ENCODE measurements at places on chromosomes 13 and 19.

- DNase-seq: no peak
Measured at GRCh38 chr19:28669804-28670203, 543.1 kb downstream of the UQCRFS1 start.

DNA sequence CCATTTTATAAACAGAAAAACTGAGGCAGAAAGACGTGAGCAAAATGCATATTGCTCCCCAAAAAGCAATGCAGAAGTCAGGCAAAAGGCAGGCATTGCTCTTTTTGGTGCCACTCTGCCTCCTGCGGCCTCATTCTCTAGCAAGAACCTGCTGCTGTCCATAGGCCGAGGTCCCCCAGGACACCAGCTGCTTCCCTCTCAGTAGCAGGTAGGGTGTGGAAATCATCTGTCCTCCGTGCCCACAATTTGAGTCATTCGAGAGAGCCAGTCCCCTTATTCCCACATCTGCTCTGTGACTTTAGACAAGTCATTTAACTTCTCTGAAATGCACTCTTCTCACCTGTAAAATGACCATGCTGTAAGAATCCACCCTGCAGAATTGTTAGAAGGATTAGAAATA, 50.0 kb downstream of the TNFRSF19 start:
- DNase-seq: no peak

- DNase-seq: no peak
Measured at GRCh38 chr19:18532168-18532890, 10.5 kb upstream of the ELL start.

GRCh38 chr13:38661010-38661675, 25.7 kb upstream of the FREM2 start:
- peak; percentile 10 for DNase-seq

GRCh38 chr19:16084067-16084685, 7.9 kb downstream of the TPM4 start:
- DNase-seq: no peak

DNA sequence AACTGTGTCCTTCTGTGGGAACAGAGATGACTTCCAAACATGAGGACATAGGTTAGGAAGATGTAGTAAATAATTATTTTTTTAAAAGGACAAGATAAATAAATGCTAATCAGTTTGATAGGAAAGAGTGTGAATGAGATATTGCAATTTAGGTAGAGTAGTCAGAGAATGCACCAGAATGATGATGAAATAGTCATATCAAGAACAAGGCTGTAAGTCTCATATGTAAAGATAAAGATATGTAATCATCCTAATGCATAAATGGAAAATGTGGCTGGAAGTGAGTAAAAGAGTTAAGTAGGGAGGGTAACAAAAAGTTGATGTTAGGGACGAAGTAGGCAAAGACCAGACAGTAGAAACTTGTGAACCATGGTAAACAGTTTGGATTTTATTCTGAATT, 1041.7 kb upstream of the MIR17HG start:
- DNase-seq: no peak

GRCh38 chr13:71924931-71925330, 57.9 kb upstream of the DACH1 start:
- DNase-seq: no peak

GRCh38 chr13:27496536-27497273, 46.3 kb upstream of the MTIF3 start:
- DNase-seq: no peak

DNA sequence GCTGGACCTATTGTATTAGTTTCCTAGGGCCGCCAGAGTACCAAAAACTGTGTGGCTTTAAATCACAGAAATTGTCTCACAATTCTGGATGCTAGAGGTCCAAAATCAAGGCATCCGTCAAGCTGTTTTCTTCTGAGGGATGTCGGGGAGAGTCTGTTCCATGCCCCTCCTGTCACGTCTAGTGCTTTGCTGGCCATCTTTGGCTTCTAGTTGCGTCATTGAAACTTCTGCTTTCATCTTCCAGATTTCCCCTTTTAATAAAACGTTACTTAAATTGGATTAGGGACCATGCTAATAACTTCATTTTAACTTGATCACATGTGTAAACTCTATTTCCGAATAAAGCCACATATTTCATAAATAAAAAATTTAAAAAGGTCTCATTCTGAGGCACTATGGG, 47.5 kb downstream of the TRPM4 start:
- DNase-seq: no peak

GRCh38 chr13:51997641-51998330, 13.5 kb downstream of the ATP7B start:
- peak; percentile 43 for DNase-seq

- DNase-seq: peak; percentile 15
Measured at GRCh38 chr19:23345838-23346237, 49.4 kb downstream of the ZNF91 start.

GRCh38 chr13:93797463-93797862, 570.9 kb downstream of the GPC6 start:
- DNase-seq: no peak

- DNase-seq: peak; percentile 70
Measured at GRCh38 chr19:41753159-41753558, 2.2 kb upstream of the CEACAM6 start.

GRCh38 chr13:43388282-43389034, 365.1 kb downstream of the DNAJC15 start:
- no peak for DNase-seq

- no peak for DNase-seq
Measured at GRCh38 chr13:80082396-80083080, 258.4 kb downstream of the SPRY2 start.

DNA sequence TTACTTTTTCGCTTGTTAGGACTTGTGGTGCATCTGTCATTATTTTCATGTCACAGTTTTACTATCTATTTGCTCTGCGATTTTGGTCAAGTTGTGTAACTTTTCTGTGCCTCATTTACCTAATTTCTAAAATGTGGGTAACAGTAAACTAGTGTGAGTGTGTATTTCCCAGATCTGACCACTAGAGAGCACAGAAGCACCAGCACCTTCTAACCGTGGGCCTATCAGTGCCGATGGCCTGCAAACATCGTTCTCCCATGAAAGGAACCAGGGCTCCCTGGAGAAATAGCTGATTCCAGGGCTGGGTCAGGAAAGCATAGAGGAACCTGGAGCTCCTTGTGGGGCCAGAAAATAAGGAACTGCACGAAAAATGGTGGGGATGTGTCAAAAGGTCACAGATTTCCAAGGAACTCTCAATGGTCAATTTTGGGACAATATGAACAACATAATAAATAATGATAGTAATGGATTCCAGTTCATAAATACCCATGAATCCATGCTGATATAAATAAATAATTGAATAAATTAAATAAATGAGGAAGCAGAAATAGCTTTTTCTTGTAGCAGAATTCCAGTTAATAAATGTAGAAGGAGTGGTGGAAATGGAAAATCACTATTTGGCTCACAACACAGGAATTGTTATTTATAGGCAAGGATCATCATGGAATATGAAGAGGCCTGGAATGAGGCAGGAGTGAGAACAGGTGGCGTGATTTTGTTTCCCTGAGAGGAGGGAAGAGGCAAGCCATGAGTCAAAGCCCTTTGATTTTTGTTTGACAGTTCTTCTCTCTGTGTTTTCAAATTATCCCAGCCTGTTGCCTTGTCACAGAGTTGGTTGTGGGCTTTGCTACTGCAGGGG, 31.1 kb downstream of the CEACAM8 start:
- peak; percentile 59 for DNase-seq

GRCh38 chr13:29722415-29722814, 126.9 kb upstream of the SLC7A1 start:
- no peak for DNase-seq

DNA sequence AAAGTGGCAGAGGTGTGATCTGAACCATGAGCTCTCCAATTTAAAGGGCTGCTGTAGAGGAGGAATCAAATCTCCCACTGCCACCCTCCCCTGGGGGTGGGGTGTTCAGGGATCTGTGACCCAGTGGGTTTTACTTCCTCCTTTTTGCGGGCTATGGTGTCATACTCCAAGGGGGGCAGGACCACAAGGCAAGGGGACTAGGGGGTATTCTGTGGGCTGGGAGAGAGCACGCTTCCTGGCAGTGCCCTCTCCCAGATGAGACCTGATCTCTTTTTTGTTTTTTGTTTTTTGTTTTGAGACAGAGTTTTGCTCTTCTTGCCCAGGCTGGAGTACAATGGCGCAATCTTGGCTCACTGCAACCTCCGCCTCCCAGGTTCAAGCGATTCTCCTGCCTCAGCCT, 10.3 kb downstream of the PLD3 start:
- DNase-seq: peak; percentile 69

DNA sequence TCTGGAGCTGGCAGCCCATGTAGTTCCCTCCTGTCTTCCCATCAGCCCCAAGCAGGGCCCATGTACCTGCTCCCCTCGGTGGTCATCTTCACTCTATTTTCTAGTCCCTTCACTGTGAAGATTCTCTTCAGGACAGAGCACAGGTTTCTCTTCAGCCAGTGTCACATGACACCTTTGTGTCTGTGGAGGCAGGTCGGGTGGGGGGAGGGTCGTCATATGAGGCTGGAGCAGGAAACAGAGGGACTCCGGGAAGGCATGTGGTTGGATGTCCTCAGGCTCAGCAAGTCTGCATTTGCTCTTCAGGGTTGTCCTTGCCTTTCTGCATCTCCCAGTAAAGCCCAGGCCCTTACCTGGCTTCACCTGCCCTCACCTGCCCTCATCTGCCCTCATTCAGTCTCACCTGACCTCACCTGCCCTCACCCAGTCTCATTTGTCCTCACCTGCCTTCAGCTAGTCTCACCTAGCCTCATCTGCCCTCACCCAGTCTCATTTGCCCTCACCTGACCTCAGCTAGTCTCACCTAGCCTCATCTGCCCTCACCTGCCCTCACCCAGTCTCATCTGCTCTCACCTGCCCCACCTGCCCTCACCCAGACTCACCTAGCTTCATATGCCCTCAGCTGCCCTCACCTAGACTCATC, 120.3 kb downstream of the ZDHHC20 start:
- DNase-seq: no peak

DNA sequence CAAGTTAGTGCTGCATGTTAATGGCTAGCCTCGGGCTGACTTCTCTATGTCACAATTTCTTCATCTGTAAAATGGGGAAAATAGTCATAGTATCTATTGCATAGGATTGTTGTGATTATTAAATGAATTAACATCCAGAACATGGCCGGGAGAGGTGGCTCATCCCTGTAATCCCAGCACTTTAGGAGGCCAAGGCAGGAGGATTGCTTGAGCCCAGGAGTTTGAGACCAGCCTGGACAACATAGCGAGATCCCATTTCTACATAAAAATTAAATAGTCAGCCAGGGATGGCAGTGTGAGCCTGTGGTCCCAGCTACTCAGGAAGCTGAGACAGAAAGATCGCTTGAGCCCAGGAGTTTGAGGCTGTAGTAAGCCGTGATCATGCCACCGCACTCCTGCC, 21.8 kb upstream of the FBL start:
- DNase-seq: no peak

- DNase-seq: no peak
Measured at GRCh38 chr13:107192289-107192688, 624.4 kb upstream of the ARGLU1 start.

DNA sequence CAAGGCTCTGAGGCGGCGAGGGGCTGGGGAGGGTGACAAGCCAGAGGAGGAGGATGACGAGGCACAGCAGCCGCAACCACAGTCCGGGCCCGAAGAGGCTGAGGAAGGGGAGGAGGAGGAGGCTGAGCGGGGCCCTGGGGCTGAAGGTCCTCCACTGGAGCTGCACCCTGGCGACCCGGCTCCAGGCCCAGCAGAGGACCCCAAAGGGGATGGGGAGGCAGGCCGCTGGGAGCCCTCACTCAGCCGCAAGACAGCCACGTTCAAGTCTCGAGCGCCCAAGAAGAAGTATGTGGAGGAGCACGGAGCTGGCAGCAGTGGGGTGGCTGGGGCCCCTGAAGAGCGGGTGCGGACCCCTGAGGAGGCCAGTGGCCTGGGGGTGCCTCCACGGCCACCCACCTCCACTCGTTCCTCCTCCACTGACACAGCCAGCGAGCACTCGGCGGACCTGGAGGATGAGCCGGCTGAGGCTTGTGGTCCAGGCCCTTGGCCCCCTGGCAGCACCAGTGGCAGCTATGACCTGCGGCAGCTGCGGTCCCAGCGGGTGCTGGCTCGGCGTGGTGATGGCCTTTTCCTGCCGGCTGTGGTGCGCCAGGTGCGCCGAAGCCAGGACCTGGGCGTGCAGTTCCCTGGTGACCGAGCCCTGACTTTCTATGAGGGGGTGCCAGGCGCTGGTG, 2.9 kb downstream of the CIC start:
- DNase-seq: no peak

GRCh38 chr19:31112158-31112557, 237.1 kb downstream of the TSHZ3 start:
- DNase-seq: no peak

DNA sequence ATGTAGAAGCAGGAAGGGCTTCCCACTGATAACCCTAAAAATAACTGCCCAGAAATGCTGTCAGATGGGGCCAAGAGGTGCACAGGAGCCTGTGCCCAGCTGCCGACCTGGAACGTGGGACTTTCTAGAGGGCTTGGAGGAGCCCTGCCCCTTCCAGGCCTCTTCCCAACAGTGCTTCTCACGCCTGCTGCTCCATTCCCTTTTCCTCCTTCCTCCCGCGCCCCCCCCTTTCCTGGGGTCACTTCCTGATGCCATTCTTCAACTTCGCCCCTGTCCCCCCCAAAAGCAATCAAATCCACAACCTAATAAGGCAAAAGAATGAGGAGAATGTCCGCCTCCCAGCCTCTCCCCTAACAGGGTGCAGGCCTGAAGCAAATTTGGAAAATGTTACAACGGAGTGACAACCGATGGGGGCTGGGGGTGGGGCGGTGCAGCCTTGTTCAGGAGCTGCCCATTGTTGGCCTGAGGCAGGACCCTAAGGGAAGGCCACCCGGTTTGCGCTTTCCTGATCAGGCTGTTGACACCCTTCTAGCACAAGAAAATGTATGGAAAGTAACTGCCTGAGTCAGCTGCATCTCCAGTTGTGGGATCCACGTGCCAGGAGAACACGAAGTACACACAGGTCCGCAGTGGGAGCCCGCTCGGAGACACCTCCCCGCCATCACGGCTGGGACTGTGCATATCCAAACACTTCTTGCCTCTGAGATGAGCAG, 18.7 kb downstream of the ACTN4 start:
- DNase-seq: no peak

GRCh38 chr19:19470579-19470978, 44.8 kb downstream of the TSSK6 start:
- peak; percentile 15 for DNase-seq

- DNase-seq: no peak
Measured at GRCh38 chr13:73307481-73307880, 248.7 kb downstream of the KLF5 start.

- no peak for DNase-seq
Measured at GRCh38 chr13:42859760-42860159, 78.4 kb downstream of the FAM216B start.

GRCh38 chr19:1074544-1075283, 7.7 kb downstream of the ARHGAP45 start:
- peak; percentile 76 for DNase-seq

- peak; percentile 84 for DNase-seq
Measured at GRCh38 chr19:49017666-49018351, 918 bp upstream of the LHB start.

DNA sequence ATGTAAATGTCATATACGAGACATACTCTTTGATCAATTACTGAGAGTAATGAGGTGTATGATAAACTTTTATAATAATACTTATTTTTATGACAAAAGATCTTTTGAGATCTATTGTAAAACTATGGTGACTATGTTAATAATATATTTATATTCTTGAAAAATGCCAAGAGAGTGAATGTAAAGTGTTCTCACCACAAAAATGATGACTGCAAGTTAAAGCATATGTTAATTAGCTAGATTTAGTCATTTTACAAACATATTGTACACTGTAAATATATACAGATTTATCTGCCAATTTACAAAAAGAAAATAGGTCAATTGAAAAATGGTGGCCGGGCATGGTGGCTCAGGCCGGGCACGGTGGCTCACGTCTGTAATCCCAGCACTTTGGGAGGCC, 81.0 kb downstream of the GPC6 start:
- DNase-seq: no peak

Measured in OCI-M1 (cell line).